ENCODE measurements at places on chromosomes 11 and 22.

- no peak for DNase-seq
Observed at GRCh38 chr11:43984039-43984438, 41.6 kb downstream of the C11orf96 start.

GRCh38 chr22:23065495-23066122 lies 4.7 kb upstream of the GNAZ start:
- DNase-seq = no peak

GRCh38 chr11:79702303-79702702 lies 261.5 kb upstream of the TENM4 start:
- no peak for DNase-seq

- DNase-seq = no peak
Observed at GRCh38 chr22:22565981-22566380, 6.9 kb upstream of the PRAME start.

DNA sequence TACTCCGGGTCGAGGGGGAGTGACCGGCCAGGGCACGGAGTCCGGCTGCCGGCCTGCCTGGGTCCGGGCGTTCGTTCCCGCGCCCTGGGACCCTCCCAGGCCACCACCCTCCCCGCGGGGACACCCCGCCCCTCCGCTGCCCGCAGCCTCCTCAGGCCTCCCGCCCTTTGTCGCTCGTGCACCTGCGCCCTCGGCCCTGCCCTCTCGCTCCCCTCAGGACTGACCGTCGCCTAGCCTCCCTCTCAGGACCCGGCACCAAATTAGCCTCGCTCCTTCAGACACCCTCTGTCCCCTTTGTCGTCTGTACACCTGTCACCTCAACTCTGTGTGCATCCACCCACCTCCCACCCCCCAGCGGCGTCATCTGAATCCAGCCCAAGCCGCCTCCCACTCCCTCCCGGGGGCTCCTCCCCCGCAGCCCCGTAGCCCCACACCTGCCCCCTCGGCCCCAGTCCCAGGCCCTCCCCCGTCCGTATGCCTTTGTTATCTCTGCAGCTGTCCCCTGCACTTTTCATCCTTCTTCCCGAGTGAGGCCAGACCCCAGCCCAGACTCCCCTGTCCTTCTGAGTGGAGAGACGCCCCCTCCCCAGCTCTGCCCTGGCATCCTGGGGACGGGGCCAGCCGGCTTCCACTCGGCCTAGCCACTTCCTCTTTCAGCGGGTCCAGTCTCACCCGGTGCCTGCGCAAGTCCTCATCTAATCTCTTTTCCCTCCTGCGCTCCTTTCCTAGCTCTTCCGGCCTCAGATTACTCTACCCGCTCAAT lies 643 bp downstream of the TIGD3 start:
- DNase-seq = no peak
